COLO829 (cell line): ENCODE measurements at places on chromosomes 4 and X.

DNA sequence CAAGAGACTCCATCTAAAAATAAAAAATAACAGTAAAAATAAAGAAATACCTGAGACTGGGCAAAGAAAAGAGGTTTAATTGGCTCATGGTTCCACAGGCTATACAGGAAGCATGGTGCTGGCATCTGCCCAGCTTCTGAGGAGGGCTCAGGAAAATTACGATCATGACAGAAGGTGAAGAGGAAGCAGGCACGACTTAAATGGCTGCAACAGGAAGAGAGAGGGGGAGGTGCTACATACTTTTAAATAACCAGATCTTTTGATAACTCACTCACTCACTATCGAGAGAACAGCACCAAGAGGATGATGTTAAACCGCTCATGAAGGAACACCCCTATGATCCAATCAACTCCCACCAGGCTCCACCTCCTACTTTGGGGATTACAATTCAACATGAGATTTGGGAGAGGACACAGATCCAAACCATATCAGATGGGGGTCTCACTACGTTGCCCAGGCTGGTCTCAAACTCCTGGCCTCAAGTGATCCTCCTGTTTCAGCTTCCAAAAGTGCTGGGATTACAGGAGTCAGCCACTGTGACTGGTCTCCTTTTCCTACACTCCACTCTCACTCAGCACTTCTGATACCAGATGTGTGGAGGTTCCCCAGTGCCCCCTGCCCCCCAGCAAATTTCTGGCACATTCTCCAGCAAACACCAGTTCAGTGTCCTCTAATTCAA lies 11.9 kb upstream of the ZNF157 start:
- no peak for DNase-seq

- no peak for DNase-seq
Observed at GRCh38 chr4:143184217-143184502, 557 bp upstream of the USP38 start.

DNA sequence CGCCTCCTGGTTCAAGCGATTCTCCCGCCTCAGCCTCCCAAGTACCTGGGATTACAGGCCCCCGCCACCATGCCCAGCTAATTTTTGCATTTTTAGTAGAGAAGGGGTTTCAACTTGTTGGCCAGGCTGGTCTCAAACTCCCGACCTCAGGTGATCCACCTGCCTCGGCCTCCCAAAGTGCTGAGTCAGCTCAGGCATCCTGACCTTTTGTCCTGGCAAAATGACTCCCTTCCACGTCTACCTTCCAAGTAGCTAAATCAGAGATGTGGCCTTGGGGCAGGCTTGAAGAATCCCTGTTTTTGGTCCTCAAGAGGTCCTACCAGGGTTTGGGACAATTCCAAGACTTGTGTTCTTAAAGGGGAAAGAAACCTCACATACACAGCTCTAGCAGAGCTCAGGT lies 12.8 kb downstream of the AFAP1 start:
- no peak for DNase-seq

DNA sequence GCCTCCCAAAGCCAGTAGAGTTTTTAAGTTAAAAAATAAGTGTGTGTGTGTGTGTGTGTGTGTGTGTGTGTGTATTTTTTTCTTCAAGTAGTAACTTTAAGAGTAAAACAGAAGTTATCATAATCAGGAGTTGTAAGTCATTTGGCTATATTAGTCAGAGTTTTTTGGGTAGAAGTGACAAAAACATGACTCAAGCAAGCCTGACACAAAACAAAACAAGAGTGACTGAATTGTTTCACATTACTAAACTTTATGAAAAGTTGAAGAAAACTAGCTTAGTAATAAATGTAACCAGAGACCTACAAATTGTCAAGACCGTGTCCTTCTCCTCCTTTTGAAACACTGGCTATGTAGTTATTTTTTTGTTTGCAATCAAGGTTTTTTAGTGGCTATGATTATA lies 738.0 kb upstream of the PITX2 start:
- DNase-seq: no peak

GRCh38 chr4:106803083-106803482 lies 233.0 kb downstream of the DKK2 start:
- peak; percentile 16 for DNase-seq

DNA sequence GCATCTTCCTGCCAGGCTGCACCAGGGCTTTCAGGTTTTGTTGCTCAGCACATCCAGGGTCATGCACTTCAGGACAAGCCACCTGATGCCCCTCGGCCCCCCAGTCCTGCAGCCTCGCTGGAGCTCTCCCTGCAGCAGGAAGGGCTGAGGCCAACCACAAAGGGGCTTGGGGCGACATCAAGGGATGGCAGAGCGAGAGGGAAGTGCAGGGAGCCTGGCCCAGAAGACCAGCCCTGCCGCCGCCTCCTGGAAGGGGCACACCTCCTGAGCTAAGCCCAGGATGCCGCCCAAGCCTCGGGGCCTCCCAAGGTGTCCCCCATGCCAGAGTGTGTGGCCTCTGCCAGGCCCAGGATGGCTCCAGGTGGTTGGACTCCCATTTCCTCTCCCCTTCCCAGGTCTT lies 37.1 kb downstream of the TRMT44 start:
- no peak for DNase-seq

- no peak for DNase-seq
Observed at GRCh38 chr4:8061573-8061972, 97.0 kb downstream of the ABLIM2 start.

GRCh38 chrX:100745806-100746537 lies 14.1 kb upstream of the SYTL4 start:
- no peak for DNase-seq

DNA sequence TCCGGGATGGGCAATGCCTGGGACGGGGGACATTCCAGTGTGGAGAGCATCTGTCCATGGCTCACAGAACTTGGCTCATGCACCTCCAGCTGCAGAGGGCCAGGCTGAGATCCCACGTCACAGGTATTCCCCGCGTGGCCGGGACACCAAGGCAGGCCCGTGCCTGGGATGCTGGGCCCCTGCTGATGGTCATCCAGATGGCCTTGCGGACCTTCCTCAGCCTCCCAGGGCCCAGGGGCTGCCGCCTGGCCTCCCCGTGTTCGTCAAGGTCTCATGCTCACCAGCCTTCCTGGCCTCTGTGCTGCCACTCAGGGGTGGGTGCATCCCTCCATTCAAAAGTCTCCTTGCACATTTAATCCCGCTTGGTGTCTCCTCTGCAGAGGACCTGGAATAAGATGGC lies 40.9 kb upstream of the LRPAP1 start:
- DNase-seq: no peak

- no peak for DNase-seq
Observed at GRCh38 chrX:150693725-150694574, 754 bp downstream of the MTMR1 start.

DNA sequence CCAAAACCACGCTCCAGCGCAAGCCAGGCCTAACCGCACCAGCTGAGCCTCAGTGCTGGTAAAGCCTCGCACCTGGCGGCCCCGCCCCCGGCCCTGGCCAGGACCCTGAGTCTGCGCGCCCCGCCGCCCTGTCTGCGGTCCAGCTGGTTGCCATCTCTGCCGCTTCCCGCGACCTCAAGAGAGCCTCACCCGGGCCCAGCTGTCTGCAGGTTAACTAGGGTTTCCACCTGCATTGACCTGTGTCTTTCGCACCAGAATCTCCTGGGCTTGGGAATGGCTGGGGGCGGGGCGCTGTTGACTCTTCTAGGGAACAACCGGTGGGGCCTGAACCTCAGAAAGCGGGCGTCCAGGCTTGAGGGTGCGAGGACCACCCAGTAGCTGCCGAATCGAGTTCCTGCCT lies 207.7 kb upstream of the PRPS2 start:
- DNase-seq: no peak

DNA sequence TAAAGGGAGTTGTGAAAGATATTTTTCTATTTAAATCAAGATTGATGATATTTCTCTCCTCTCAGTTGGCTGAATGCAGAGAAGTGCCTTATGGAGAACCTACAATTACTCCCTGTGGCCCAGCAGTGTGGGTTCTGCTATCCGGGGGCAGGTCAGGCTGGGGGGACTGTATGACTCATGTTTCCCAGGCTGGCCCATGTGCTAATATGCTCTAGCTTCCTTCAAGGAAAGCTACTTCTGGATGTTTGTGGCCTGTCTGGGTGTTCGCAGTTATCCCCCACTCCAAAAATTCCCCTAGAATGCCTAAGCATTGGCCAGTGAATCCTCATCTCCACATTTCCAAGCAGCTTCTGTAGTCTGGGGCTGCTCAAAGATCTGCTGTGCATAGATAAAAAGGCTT lies 58.9 kb upstream of the SPP1 start:
- no peak for DNase-seq

GRCh38 chr4:151143162-151143561 lies 43.7 kb downstream of the RPS3A start:
- DNase-seq: no peak

DNA sequence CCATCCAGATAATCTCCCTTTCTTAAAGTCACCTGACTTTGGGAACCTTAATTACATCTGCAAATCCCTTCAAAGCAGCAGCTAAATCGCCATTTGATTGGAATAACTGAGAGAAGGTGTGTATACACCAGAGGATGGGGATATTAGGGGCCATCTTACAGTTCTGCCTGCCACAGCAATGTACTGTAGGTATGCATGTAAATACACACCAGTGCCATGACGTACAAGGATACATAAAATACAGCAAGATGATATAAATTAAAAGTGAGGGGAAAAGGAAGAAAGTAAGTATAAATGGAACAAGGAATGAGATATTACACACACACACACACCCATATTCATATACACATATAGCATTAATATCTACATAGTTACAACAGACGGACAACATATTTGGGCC lies 81.2 kb downstream of the CBR4 start:
- no peak for DNase-seq

DNA sequence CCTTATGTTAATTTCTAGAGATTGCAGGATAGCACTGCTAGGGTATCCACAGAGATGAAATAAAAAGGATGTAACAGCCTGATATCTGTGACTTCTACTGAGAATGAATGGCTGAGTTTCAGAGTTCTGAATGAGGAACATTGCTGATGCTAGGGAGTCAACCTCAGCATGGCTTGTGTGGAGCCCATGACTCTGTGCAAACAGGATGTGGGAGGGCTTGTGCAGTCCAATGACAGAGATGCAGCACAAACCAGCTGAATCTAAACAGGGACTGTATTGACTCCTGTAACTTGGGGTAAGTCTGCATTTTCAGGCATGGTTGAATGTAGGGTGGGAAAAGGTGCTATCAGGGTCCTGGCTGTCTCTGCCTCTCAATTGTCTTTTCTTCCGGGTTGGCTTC lies 5.3 kb upstream of the RASL11B start:
- no peak for DNase-seq

DNA sequence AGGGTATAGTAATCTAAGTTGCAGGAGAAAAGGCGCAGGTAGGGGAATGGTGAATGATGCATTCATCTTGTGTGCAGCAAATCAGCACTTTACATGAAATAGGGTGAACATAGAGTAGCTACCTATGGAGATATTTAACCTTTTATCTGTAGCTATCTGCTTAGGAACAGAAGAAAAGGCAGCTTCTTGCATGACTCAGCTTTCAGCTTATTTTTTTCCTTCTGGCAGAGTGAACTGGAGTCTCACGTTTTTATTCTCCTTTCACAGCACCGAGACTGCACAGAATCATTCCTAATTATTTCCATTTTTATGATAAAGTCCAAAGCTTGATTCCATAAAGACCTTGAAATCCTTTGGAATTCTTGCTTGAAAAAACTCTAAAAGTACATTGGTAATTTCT lies 4.8 kb upstream of the SCOC start:
- no peak for DNase-seq

GRCh38 chrX:123361371-123361770 lies 177.3 kb downstream of the GRIA3 start:
- DNase-seq: no peak

DNA sequence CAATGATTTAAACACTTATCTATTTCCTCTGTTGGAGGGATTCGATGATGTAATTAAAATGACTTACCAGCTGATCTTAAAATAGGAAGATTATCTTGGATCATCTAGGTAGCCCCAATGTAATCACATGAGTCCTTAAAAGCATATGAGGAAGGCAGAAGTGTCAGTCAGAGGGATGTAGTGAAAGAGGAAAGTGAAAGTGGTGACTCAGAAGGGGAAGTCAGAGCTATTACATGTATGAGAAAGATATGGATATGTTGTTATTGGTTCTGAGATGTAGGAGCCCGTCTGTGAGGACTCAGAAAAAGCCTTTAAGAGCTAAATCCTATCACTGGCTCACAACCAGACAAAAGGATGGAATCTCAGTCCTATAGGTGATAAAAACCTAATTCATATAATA lies 456.4 kb downstream of the DACH2 start:
- DNase-seq: no peak

- no peak for DNase-seq
Observed at GRCh38 chr4:174640146-174640545, 117.9 kb upstream of the HPGD start.

GRCh38 chr4:34723605-34724004 lies 1520.7 kb downstream of the ARAP2 start:
- DNase-seq: no peak

- DNase-seq: no peak
Observed at GRCh38 chr4:20520901-20521300, 179.4 kb upstream of the PACRGL start.

DNA sequence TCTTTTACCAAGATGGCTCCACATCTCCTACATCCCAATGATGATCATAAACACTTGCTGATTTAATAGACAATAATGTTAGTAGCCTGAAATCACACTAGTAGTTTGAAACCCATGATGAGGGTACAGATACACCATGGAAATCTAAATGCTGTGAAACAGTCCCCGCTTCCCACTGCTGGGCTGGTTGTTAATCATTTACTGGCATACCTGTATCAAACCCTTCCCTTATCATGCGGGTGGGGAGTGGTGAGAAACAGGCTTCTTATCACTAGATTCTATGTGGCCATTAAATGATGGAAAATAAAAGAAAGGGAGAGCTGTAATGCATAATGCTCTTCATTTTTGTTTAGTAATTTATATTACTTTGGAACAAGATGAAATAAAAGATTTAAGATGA lies 21.9 kb downstream of the MAOA start:
- DNase-seq: no peak

DNA sequence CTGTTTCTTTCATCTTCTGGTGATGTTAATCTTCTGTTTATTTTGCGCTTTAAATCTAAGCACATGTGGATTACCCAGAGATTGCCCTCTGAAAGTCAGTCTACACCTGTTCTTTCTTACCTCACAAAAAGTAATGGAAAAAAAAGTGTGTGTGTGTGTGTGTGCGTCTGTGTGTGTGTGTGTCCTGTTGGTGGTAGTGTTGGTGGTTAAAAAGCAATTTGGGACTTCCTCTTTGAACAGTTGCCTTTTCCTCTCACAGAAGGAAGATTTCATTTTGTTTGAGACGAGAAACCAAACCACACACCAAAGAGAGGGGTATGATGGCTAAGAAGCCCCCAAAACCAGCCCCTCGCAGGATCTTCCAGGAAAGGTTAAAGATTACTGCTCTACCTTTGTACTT lies at the start of gene STAP1:
Gene STAP1 (plus strand): TSS at position 235 of the 400 bp plus-strand sequence. CDS start 83 bp downstream, at position 318.
- DNase-seq: no peak
